ENCODE measurements at places on chromosomes 1 and 21.

- no peak for DNase-seq
Observed at GRCh38 chr1:202680586-202681352, 29.5 kb downstream of the SYT2 start.

- no peak for DNase-seq
Observed at GRCh38 chr1:84719543-84720217, 29.4 kb upstream of the SSX2IP start.

- DNase-seq: no peak
Observed at GRCh38 chr1:230025686-230026085, 41.4 kb upstream of the GALNT2 start.

DNA sequence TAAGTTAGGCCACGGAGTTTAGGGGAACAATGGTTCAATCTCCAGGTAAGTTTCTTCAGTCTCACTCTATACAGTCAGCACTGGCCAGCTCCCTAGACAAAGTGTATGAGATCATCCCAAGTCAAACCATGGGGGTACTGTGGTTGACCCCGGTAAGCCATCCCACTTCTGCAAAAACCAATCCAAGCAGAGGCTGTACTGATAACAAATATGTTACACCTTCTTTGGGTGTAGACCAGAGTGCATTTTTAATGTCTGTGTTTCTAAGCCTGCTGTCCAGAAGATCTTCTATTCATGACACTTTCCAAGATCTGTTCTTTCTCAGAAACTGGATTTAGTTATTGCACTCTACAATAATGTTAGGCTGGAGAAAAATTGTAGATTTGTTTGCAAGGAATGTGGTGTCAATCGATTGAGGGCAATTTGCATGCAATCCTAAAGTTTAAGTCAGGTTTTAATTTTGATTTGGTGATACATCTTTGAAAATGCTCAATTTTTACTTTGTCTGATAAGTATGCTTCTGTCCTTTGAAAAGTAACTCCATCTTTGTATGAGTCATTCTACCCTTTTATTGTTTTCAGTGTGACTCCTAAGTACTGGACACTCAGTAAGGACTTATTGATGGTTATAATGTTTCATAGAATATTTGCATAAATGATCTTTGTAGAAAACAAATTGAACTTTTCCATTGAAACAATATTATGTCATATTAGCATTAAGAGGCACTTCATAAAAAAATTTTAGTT is 152.4 kb downstream of the HLX start:
- no peak for DNase-seq

DNA sequence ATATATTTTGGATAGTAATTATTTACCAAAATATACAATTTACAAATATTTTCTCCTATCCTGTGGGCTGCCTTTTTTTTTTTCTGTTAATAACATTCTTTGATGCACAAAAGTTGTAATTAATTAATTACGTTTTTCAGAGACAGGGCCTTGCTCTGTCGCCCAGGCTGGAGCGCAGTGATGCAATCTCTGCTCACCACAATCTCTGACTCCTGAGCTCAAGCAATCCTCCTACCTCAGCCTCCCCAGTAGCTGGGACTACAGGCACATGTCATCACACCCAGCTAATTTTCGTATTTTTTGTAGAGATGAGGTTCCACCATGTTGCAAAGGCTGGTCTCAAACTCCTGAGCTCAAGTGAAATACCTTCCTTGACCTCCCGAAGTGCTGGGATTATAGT is 21.3 kb upstream of the ZMYM4 start:
- DNase-seq: no peak

GRCh38 chr1:231663211-231663792 is 36.7 kb downstream of the DISC1 start:
- no peak for DNase-seq

DNA sequence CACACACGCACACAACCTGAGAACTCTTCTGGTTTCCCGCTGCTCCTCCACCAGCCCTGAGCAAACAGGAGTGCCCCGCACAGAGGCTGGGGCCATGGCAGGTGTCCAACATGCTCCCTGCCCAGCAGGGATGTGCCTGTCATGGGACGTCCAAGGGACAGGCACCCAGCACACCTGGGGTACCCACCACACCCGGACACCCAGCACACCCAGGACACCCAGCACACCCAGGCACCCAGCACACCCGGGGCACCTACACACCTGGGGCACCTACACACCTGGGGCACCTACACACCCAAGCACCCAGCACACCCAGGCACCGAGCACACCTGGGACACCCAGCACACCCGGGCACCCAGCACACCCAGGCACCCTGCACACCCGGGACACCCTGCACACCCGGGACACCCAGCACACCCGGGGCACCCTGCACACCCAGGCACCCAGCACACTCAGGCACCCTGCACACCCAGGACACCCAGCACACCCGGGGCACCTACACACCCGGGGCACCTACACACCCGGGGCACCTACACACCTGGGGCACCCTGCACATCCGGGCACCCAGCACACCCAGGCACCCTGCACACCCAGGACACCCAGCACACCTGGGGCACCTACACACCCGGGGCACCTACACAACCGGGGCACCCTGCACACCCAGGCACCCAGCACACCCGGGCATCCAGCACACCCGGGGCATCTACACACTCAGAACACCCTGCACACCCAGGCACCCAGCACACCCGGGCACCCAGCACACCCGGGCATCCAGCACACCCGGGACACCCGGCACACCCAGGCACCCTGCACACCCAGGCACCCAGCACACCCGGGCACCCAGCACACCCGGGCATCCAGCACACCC is 37.9 kb downstream of the UBE2G2 start:
- DNase-seq: no peak

DNA sequence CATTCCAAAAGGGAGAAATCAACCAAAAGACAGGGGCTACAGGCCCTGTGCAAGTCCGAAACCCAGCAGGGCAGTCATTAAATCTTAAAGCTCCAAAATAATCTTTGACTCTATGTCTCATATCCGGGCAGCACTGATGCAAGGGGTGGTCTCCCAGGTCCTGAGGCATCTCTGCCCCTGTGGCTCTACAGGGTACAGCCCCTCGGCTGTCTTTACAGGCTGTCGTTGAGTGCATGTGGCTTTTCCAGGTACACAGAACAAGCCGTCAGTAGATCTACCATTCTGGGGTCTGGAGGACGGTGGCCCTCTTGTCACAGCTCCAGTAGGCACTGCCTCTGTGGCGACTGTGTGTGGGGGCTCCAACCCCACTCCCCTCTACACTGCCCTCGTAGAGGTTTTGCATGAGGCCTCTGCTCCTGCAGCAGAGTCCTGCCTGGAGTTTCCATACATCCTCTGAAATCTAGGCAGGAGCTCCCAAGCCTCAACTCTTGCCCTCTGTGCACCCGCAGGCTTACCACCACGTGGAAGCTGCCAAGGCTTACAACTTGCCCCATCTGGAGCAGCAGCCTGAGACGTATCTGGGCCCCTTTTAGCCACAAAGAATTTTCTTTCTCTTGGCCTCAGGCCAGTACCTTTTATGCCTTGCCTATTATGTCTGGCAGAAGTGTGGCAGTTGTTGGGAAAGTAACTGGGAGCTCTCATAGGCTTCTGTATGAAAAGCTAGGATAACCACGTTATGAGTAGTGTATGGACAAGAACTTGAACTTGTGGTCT is 52.5 kb downstream of the POU2F1 start:
- no peak for DNase-seq

GRCh38 chr1:154750681-154751665 is 119.1 kb downstream of the KCNN3 start:
- DNase-seq: no peak

GRCh38 chr21:28235169-28235895 is 757.3 kb downstream of the LTN1 start:
- no peak for DNase-seq

GRCh38 chr1:51472359-51472758 is 46.7 kb downstream of the EPS15 start:
- DNase-seq: no peak

DNA sequence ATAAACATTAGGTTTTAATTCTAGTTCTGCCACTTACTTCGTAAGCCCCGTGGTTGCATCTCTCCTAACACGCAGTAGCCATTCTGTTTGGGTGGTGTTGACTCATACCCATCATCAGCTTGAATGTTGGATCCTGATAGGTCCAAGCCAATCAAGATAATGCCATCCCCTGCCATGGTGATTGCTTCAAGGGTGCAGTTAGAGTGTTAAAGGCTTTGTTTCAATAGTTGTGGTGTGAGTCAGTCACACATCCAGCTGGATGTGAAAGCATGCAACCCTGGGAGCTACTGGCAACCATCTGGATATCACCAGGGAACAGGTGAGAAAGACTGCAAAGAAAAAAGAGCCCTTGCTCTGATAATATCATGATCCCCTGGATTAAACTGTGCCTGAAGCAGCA is 69.1 kb downstream of the OMA1 start:
- DNase-seq: no peak

- DNase-seq: no peak
Observed at GRCh38 chr1:55061706-55062321, 22.5 kb downstream of the PCSK9 start.

DNA sequence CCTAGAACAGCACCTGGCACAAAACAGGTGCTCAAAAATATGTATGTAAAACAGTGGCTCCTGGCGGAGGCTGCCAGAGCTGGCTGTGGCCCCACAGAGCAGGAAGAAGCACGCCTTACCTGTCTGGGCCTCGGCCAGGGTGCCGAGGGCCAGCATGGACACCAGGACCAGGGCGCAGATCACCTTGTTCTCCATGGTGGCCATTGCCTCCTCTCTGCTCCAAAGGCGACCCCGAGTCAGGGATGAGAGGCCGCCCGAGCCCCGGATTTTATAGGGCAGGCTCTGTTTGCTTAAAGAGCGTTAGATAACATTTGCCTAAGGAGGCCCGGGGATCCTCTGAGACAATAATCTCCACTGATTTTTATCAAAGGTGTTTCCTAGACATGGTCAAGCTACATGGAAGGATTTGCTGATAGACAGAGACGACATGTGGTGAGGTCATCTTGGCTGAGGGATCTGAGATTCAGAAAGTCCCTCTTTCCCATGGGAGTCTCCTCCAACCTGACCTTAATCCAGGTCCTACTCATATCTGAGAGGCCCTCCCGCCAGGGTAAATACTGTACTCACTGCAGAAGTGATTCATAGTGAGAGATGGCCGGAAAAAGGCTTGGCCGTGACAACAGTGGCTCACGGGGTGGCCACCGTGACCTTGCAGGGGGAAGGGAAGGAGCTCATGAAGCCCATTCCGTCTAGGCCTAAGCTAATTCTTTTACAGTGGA is at the start of gene TFF1:
Gene TFF1 (minus strand): TSS at position 244 of the 719 bp plus-strand sequence. CDS start 40 bp downstream, at position 204.
- DNase-seq: no peak

DNA sequence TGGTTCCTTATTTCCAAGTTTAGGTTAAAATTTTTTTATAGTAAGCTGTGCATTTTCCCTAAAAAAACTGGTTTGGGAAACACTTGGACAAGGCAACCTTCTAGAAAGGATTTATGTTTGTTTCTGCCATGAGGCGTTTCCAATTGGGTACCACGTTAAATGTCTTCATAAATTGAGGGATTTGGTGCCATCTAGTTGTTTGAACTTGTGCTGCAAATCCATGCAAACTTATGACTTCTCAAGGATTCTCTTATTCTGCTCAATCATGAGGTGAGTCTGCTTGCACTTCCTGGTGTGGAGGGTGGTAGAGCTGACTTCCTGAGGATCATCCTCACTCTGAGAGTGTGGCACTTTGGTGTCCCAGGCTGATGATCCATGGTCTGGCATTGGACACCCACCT is 123.3 kb downstream of the PCNX2 start:
- no peak for DNase-seq

GRCh38 chr1:77459881-77460280 is 178.1 kb downstream of the AK5 start:
- DNase-seq: no peak

- DNase-seq: no peak
Observed at GRCh38 chr1:184950227-184950626, 24.1 kb downstream of the NIBAN1 start.

- no peak for DNase-seq
Observed at GRCh38 chr1:15158506-15159165, 5.1 kb downstream of the TMEM51 start.

DNA sequence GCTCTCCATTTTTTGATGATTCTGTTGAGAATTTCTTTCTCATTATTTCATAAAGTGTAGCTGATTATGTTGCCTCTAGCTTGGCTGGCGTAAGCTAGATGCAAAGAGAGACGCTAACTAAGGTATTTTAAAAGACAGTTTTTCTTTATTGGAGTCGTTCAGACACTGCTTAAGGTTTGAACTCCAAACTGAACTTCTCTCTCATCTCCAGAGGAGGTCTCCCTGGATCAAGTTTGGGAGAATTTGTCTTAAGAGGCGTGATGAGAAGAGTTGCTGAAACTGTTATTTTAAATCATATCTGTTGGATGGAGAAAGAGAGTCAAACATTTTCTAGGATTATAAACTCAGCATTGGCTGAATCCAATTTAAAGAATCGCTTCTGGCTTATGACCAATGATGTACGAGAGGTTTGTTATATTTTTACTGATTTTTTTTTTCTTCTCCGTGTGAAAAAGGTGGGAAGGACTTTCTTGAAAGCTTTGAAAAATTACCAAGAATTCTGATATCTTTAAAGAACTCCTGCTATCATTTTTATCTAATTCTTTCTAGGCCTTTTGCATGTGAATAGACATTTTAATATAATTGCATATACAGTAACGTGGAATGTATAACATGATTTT is 34.0 kb downstream of the MAP3K7CL start:
- no peak for DNase-seq

- DNase-seq: no peak
Observed at GRCh38 chr1:110123224-110123623, 11.0 kb downstream of the UBL4B start.

- no peak for DNase-seq
Observed at GRCh38 chr1:224781800-224782199, 147.7 kb upstream of the DNAH14 start.

GRCh38 chr1:228311091-228311490 is 95.5 kb downstream of the TRIM11 start:
- DNase-seq: no peak

DNA sequence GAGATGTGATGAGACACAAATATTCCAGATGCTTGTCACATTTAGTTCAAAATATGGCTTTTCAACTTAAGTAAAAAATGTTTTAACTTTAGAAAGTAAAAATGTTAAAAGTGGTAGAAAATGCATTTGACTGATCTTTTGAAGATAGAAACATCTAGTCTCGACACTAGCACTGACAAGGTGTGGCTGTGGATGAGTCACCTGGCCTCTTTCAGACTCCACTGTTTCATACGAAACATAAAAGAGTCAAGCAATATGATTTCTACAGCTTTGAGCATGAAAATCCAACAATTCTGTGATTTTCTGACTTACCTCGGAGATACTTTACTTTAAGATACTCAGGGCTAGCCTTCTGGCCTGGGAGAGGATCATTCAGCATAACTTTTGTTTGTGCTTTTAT is 47.7 kb downstream of the TTC13 start:
- DNase-seq: no peak

GRCh38 chr1:234683127-234683860 is 73.3 kb upstream of the IRF2BP2 start:
- no peak for DNase-seq

DNA sequence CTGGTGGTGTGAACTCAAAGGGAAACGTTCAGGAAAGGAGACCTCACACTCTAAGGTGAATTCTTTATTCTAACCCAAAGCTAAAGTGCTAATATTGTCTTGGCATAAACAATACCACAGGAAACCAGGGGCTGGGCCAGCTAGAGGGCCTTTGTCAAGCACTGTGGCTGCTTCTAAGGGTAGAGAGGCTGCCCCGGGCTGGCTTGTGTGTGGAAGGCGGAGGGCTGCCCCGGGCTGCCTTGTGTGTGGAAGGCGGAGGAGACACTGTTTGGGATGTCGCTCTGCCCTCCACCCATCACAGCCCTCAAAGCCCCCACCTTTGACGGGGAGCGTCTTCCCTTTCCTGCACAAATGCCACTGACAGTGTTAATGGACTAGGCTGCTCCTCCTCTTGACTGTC is 216.8 kb downstream of the TOMM20 start:
- peak; percentile 9 for DNase-seq

Measured in stimulated activated CD8-positive, alpha-beta memory T cell treated with anti-CD3 and anti-CD28 coated beads, Interleukin-4, amount 100 ng/mL, for 1 hour (primary cell).